WERI-Rb-1 (cell line): ENCODE measurements at places on chromosomes 7 and 10.

GRCh38 chr7:2688409-2689342 is 674 bp downstream of the AMZ1 start:
- DNase-seq: no peak

GRCh38 chr7:103989200-103989784 is at the start of gene RELN:
RELN (minus strand) TSS chr7:103989658; CDS start chr7:103989356, 302 bp downstream.
- peak; percentile 57 for DNase-seq

DNA sequence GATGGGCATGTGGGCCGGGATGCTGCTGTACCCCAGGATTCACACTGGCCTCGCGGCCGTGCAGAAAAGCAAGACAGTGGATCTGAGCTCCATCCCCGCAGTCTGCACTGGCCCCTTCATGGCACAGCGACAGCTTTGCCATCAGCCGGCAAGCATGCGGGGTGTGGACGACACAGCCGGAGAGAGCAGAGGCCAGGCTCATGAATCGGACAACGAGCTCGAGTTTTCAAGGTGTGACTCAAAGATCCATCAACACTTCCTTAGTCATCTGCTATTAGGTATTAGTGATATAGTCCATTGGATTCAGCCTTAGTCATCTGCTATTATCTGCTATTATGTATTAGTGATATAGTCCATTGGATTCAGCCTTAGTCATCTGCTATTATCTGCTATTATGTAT is 254.7 kb downstream of the KLF6 start:
- no peak for DNase-seq

- no peak for DNase-seq
These were observed 475.5 kb downstream of the NXPH1 start for GRCh38 chr7:8908889-8909288.

- peak; percentile 68 for DNase-seq
These were observed 11.4 kb downstream of the ATG9B start for GRCh38 chr7:151012911-151013347.

GRCh38 chr10:104150139-104150538 is 28.2 kb downstream of the SFR1 start:
- no peak for DNase-seq

- no peak for DNase-seq
These were observed 50.5 kb downstream of the SPOCK2 start for GRCh38 chr10:72037811-72038210.

- DNase-seq: no peak
These were observed 60.4 kb upstream of the DUSP5 start for GRCh38 chr10:110437351-110437605.
